ENCODE measurements at places on chromosomes 12 and 14.

- peak; percentile 29 for DNase-seq
- H3K4me3 ChIP-seq = peak overlapping the region; percentile 87
- peak overlapping the region; percentile 89 for H3K27ac ChIP-seq
- no peaks in the 10 kb centered on the region for H3K36me3 ChIP-seq
- peaks cover 53% of the 10 kb centered on the region for H3K4me1 ChIP-seq
Measured at GRCh38 chr14:65101631-65102440, 481 bp downstream of the MAX start.

- DNase-seq = no peak
- no peaks in the 10 kb centered on the region for H3K4me1 ChIP-seq
- H3K27me3 ChIP-seq = no peaks in the 10 kb centered on the region
Measured at GRCh38 chr12:103024650-103025049, 67.2 kb downstream of the ASCL1 start.

GRCh38 chr12:38998887-38999482 lies 93.6 kb upstream of the CPNE8 start:
- no peaks in the 10 kb centered on the region for H3K36me3 ChIP-seq
- no peaks in the 10 kb centered on the region for H3K4me1 ChIP-seq
- H3K27ac ChIP-seq = no peak overlapping the region
- H3K27me3 ChIP-seq = no peaks in the 10 kb centered on the region
- H3K4me3 ChIP-seq = no peak overlapping the region

GRCh38 chr14:98594156-98594555 lies 677.8 kb downstream of the BCL11B start:
- no peaks in the 10 kb centered on the region for H3K4me1 ChIP-seq
- H3K4me3 ChIP-seq = no peak overlapping the region
- H3K36me3 ChIP-seq = no peaks in the 10 kb centered on the region
- no peak overlapping the region for H3K27ac ChIP-seq
- H3K27me3 ChIP-seq = no peaks in the 10 kb centered on the region
